ENCODE measurements at places on chromosomes 2 and 18.

DNA sequence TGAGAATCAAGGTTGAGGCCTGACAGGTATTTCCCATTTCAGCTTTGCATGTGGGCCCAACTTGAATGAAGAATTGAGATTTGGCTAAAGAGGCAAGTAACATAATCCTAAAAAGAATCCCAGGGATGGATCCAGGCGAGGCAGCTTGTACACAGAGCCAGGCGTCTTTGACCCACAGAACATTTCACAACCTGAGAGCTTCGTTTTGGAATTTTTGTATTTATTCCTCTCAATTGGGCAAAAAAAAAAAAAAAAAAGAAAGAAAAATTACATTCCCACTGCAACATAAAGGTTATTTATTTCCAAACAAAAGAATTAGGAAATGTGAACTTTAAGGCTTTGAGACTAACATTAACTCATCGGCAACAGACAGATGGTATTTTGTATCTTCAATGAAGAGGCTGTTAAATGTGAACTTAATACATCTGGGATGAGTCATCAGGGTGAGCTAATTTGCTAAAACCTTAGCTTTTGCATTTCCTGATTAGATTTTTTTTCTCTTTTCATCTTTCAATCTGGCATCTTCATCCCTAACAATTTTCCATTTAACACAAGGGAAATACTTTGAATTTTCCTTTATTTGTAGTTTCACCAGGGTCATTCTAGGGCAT lies 478.5 kb upstream of the TNP1 start:
- DNase-seq, result no peak

DNA sequence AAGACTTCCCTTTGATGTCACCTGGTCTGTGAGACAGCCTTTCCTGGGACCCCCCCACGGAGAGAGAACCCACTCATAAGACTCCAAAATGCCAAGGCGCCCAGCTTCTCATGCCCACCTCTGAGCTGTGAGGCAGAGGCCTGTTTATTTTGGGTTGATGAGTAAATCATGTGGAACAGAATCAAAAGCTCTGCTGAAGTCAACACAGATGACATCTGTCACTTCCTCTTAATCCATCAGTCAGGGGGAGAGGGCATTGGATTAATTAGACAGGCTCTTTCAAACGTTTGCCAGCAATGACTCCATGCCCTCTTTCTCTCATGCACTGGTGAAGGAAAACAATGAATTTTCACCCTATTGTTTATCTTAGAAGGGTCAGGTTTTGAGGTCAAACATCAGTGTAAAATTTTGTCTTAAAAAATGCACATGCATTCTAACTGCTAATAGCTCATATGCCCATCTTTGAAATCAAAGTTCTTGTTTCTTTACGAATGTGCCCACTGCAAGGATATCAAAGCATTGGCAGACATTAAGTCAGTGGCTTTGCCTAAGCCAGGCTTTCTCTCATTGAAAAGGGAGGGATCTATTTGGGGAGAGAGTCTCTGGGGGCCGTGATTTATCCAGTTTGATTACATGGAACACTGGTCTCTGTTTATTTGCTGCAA lies 184.1 kb downstream of the ACKR3 start:
- DNase-seq, result no peak

- no peak for DNase-seq
Measured at GRCh38 chr2:10034333-10035052, 8.9 kb upstream of the KLF11 start.

- DNase-seq, result no peak
Measured at GRCh38 chr2:31246184-31246852, 12.4 kb downstream of the EHD3 start.

DNA sequence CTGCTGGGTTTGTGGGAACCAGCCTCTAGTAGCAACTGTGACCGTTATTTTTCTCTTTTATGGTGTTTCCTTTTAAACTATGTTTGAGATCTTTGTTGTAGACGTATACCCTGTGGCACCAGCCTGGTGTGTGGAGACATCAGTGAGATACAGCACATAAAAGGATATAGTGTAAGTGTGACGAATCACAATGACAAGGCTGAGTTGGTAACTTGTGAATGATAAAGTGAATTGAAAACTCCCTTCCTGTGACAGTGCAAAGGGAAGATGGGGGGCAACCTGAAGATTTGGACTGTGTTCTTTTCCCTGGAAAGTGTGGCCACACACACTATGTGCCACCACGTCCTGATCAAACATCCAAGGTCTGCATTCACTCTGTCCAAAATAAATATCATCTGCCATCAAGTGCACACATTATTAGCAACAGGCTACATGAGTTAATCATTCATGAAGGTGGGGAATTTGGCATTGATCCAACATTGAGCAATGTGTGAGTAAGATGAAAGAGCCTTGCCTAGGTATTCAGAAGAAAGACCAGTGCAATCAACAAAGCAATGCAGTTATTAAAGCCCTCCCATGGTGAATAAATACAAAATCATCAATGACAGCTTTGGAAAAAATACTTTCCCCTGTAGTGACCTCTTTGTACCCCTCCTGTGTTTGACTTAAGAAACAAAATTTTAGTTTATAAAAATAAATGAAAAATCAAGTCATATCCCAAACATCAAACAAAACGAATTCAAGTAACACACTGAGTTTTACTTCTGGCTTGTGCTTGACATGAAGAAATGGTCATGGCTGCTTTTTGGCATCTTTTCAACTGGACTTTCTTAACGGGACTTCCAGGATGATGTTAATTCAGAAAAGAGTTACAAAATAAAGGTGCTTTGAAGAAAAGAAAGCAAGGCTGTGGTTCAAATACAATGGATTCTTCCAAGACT lies 1280.5 kb upstream of the ZEB2 start:
- no peak for DNase-seq

- no peak for DNase-seq
Measured at GRCh38 chr2:68734176-68734575, 435 bp upstream of the ARHGAP25 start.

DNA sequence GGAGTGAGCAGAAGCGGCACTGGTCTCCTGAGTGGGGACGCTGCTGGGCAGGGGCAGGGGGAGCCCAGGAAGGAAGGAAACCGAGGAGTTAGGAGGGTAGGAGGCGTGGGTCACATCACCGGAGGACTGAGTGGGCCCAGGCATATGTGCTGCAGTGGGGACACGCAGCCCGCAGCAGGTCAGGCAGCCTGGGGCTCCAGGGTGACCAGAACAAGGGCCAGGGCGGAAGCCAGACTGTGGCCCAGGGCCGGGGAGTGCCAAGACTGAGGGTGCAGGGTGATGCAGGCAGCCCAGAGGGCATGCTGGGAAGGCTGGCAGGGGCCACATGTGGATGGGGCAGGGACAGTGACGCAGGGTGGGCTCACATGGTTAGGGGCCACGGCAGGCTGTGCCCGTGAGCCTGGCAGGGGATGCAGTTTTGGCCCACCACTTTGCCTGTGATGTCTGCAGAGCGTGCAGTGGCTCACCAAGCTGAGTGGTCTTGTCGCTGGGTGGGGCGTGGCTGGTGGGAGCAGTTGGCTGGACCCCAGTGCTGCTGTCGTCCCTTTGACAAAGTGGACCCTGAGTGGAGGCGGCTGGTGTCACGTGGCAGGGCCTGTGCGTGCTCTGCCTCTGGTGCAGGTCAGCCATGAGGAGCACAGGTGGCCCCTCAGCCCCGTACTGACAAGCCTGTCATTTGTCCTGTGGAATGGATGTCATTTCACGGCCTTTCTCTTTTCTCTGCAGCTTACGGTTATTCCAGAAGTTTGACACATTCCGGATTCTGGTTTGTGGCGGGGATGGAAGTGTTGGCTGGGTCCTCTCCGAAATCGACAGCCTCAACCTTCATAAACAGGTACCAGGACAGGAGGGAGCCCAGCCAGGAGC lies 87.1 kb downstream of the DGKD start:
- no peak for DNase-seq

DNA sequence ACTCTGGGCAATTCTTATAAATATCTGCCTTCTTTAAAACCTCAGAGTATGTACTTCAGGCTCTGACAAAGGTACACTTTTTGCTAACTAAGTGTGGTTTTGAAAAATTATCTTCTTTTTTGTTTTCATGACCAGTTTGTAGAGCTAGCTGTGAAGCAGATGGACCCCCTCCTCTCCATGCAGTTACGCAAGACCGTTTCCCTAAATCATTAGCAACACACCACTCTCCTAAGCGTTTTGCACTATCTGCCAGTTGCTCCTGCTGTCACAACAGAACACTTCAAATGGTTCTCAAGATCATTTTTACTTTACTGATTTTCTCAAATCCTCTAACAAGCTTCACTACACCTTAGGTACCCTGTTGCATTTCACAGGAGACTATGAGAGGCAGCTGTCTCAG lies 53.3 kb downstream of the GULP1 start:
- DNase-seq, result no peak

- no peak for DNase-seq
Measured at GRCh38 chr18:5972298-5972697, 77.0 kb upstream of the TMEM200C start.

DNA sequence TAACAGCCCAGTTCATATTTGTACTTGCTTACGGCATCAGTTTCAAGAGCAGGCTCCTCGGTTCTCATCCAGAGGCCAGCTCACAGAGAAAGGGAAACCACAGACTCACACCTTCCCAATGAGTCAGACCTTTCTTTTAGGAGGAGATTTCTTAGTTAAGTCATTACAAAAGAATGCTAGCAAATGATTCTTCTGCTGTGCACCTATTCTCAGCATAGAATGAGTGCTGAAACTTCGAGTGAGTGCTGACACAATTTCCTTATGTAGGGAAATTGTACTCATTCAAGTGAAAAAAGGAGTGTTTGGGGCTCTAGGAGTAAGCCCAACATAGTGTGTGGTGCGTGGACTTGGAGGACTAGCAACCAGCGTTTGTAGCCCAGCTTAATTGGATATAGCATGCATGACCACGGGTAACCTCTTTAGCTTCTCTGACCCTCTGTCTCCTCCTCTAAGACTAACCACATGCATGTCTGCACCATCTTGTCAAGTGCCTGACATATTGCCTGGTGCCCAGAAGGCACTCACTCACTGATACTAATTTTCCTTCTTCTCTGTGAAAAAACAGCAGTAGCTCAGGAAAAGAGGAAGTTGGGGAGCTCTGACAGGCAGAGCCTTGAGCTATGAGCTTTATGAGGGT lies 87.0 kb downstream of the ALPK2 start:
- peak; percentile 33 for DNase-seq

- DNase-seq, result no peak
Measured at GRCh38 chr18:32086881-32087280, 4.8 kb upstream of the RNF138 start.

DNA sequence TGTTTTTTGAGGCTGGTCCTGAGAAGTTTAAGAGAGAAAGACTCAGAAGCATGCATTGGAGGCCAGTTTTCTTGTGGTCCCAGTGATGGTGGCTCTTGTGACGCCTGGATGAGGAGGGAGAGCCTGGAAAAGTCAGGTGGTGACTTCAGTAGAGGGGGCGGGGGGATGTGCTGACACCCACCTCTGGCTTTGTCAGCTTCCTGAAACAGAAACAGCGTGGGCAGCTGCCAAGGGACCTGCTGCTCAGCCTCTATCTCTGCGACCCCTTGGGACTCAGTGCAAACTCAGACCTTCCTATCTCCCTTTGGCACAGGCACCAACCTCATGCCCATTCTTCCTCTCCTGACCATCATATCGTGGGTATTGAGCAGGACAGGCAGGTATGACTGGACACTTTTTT lies 6.4 kb downstream of the TGFBRAP1 start:
- no peak for DNase-seq

GRCh38 chr18:12770469-12771219 lies 67.8 kb downstream of the PSMG2 start:
- no peak for DNase-seq

- no peak for DNase-seq
Measured at GRCh38 chr2:71787476-71788185, 334.3 kb downstream of the DYSF start.

GRCh38 chr2:16548036-16548435 lies 117.6 kb downstream of the CYRIA start:
- DNase-seq, result no peak

GRCh38 chr2:207503234-207503633 lies 26.5 kb upstream of the CREB1 start:
- DNase-seq, result no peak

DNA sequence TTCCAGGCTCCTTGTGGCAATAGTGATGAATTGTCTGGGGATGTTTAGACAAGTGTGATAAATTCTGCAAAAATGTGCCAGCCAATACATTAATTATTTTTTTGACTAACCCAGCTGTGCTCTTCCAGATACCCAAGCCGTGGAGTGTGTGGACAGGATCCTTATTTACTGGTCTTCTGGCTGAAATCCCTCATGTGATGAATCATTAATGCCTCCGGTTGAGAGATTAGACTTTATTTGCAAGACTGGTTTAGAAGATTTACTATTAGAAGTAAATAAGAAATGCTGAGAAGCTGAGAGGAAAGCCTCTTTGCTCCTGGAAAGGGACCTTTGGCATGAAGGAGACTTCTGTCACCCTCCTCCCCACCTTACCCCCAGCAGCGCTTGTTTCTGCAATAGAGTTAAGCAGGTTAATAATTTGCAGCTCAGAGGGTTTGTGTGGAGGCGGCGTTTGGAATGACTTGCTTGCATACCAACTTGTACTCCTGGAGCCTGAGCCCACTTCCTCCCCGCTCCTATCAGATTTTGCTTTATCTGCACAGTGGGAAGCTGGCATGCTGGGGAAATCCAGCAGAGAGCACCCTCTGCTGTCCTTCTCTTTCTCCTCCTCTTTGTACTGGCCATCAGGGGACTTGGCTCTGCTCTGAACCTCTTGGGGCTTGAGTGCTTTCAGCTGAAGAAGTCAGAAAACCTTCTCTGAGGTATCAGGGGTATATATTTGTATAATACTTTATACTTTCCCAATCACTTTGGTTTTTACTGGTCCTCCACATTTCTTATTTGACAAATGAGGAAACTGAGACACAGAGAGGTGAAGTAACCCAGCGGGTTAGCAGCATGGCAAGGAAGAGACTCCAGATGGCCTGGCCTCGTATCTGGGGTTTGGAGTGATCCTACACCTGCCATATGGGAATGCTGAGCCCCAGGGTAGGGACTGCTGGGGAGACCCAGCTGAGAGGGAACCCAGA lies 16.3 kb downstream of the SLC3A1 start:
- no peak for DNase-seq

DNA sequence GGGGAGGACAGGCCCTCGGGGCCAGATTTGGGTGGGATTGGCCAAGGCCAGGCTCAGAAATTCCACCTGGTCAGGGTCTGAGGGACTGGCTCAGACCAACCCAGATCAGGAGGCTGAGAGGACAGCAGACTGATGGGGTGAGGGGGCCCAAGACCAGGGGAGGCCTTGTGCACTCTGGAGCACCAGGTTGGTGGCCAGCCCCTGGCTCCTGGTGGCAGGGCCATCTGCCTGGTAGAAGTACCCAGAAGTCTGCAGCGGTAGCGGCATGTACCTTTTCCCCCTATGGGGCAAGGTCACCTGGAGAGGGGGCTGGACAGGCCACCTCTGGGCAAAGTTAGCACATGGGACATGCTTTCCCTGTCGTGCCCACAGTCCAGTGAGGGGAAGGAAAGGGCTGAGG lies 21.2 kb upstream of the ODC1 start:
- DNase-seq, result no peak

DNA sequence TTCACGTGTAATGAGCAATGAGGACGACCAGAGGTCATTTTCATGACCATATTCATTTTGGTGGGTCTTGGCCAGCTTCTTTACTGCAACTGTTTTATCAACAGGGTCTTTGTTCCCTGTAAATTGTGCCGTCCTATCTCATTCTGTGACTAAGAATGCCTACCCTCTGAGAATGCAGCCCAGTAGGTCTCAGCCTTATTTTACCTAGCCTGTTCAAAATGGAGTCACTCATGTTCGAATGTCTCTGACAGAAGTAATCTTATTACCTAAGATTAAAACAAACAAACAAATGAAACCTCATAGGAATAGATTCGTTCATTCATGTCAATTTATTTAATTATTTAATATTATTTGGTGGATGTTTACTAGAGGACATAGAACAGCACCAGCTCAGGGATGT lies 714.8 kb downstream of the ADCYAP1 start:
- no peak for DNase-seq

GRCh38 chr2:81148323-81148722 lies 843.8 kb upstream of the LRRTM1 start:
- no peak for DNase-seq

Data from activated T-helper 1 cell treated with anti-CD3 and anti-CD28 coated beads, Interleukin-2, amount 50 U/mL, for 16 hours (primary cell).